Activated CD4-positive, alpha-beta T cell treated with anti-CD3 and anti-CD28 coated beads for 48 hours (primary cell): ENCODE measurements at places on chromosomes 16 and 17.

DNA sequence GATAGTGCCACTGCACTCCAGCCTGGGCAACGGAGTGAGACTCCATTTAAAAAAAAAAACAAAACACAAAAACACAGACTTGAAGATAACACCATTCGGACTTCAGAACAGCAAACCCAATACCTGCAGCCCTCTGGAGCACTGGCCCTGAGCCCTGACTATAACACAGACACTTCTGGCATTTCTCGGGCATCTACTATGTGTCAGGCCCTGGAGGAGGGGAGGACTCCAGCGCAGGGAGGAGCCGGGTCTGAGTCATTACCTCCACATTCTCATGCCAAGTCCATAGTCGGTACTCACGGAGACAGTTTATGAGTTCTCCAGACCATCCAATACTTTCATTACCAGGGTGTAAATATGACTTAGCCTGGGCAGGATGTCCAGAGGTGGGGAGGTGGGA, 48.8 kb downstream of the PITPNM3 start:
- DNase-seq: no peak

GRCh38 chr16:50603206-50604064, 55.2 kb downstream of the NKD1 start:
- no peak for DNase-seq

DNA sequence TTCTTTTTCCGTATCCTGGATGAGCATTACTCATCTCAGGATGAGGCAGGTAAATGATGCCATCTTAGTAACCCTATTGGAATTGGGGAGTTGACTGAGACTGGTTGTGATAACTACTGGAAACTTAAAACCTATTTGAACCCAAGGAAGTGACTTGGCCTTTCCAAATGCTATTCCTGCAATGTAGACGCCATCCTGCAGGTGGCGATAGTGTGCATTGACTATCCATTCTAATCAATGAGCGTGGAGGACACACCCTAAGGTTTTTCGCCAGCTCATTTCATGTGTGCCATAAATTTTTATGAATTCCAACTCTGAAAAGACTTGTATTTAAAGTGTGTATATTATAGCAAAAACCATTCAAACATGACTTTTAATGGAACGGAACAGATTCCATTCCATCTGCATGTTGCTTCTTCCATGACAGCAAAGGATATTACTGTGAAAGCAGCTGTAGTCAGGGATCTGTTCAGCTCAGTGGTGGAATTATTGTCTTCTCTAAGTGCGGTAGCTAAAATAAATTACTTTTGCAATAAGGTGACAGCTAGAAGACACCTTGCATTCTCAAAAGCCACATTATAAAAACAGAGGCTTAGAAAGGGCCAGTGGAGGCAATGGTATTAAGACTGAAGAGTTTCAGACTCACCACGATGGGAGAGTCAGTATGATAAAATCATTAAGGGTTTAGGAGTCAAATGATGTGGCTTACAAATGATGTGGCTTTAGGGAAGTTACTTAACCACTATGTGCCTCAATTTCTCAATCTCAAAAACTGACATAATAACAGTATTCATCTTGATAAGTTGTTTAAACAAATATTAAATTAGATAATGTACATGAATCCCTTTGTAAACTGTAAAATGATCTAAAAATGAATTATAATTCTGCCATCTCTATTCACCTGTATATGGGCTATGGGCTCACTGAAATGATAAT, 55.5 kb downstream of the SYT17 start:
- peak; percentile 76 for DNase-seq

GRCh38 chr17:42886283-42887176, 14.1 kb upstream of the G6PC1 start:
- DNase-seq: no peak

DNA sequence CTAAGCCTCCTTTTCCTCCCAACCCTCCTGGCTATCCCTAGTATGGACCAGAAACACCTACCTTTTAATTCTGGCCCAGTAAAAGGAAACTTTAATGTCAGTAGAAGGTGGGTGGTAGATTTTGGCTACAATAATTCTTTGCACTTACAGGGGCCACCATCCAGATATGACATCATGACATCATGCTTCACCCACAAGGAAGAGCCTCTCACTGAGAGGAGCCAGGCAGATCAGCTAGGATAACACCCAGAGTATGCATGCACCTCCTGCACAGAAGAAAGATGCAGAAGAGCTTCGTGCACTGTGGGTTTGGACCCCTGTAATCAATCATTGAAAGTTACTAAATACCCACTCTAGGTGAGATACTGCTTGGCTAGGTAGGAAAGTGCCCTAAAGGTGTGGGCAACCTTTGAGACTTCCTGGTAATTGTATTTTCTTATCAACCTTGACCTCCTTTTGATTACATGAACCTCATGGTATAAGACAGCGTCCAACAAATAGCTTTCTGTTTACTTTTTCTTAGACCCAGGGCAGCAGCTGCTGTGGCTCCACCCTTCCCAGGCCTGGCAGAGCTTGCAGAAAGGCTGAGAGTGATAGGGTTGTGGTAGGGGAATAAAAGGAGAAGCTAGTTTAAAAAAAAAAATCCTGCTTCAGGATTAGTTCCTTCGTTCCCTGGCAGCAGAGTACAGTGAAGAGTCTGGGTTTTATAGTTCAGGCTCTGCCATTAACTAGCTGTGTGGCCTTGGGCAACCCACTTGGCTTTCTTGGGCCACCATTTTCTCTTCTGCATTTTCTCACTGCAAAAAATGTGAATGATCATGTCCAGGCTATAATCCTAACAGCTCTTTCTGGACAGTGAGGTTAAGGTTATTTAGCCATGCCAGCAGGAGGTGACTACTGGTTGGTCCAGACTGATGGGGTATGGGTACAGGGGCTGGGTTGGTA, 6.2 kb downstream of the MAP3K14 start:
- no peak for DNase-seq

DNA sequence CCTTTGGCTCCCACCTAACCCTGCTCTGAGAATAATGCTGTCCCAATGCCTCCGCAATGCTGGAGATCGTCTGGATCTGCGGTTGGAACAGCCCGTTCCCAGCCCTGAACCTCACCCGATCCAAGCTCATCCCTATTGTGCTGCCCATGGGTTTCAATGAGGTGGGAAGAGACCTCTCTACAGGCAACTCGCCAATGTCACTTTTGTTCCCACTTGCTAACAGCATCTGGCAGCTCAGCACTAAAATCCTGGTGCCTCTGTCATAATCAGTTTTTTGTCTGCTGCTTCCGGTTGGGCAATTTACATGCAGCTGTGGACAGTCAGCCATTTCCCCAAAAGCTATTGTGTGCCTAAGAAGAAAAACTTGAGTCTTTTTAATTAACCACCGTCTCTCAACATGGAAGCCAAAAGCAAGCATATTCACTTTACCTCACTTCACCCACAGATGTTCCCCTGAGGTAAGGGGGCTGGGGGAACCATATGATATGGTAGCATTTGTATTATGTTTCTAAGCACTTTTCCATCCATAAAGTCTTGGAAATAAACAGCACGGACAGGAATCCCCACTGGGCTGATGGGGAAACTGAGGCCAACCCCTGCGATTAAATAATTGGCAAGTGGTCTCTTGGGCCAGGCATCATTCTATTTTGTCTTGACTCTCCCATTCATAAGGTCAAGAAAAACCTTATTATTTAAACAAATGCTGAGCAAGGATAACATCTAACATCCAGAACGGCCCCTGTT, 159.2 kb upstream of the CDH5 start:
- no peak for DNase-seq

DNA sequence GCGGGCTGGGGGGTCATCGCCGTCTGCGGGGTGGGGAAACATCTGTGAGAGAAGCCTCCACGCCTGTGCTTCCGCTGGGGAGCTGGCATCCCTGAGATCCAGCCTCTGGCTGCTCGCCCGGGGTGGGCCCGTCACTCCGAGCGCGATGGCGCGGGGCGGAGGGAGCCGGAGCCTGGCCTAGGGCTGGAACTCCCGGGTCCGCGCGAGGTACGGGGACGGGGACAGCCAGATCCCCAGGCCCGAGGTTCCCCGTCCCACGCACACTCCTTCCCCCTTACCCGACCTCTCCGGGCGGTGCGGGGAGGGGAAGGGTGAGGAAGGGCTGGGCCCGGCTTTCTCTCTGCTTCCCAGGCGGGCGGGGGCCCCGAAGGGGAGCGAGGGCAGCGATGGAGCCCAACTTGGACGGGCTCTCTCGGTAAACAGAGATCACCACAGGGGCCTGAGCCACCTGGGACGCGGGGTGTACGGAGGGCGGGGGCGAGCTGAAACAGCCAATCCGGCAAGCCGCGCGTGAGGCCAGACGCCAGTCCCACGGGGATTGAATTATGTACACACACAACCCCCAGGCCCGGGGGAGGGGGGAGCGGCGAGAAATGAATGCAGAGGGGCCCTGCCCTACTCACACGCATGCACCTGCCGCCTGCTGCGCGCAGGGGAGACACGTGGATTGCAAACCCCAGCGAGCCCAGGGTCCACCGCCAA, at the start of gene SLC16A11:
SLC16A11 (minus strand) TSS at position 596 of the 702 bp plus-strand sequence; CDS start at position 17, 579 bp downstream.
- DNase-seq: peak; percentile 53

DNA sequence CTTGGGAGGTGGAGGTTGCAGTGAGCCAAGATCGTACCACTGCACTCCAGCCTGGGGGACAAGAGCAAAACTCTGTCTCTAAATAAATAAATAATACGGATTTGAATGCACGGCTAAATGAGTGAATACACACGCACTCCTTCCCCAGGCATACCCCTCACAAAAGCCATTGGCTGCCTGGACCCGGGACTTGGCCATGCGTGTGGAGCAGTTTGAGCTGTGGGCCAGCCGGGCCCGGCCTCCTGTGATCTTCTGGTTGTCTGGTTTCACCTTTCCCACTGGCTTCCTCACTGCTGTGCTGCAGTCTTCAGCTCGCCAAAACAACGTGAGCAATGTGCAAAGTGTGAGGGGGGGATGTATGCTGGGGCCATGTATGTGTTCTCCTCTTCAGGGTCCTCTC, 1.6 kb upstream of the KDM6B start:
- no peak for DNase-seq

- DNase-seq: no peak
These were observed 17.8 kb downstream of the SCPEP1 start for GRCh38 chr17:56995766-56996165.

- no peak for DNase-seq
These were observed 589.1 kb upstream of the CDH8 start for GRCh38 chr16:62625326-62625725.

GRCh38 chr17:78806451-78806850, 24.4 kb upstream of the CYTH1 start:
- DNase-seq: peak; percentile 62

DNA sequence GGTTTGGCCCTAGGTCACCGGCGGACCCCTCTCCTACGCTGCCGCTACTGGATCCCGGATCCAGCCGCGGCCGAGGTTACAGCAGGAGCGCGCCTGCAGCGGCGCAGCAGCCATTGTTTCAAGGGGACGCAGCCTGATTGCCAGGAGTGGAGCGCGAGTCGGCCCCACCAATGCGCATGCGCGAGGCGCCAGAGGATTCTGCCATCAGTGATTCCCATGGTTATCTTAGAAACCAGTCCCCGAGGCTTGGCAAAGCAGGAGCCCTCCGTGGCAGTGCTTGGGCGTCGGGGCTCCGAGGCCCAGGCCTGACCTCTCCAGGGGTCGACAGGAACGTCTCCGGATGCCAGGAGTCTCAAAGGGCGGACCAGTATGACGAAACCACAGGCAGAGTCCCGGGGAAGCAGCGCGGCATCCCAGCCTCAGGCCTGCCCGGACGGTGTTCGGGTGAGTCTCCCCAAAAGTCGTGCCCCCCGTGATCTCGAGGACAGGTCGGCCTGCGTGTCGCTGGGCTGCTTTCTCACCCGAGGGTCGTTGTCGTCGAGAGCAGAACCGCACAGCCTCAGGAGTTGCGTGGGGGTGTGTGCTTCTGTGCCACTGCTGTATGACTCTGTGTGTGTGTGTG, 608.5 kb downstream of the KCNJ18 start:
- no peak for DNase-seq

GRCh38 chr17:73787076-73788059, 143.1 kb upstream of the SDK2 start:
- DNase-seq: no peak

DNA sequence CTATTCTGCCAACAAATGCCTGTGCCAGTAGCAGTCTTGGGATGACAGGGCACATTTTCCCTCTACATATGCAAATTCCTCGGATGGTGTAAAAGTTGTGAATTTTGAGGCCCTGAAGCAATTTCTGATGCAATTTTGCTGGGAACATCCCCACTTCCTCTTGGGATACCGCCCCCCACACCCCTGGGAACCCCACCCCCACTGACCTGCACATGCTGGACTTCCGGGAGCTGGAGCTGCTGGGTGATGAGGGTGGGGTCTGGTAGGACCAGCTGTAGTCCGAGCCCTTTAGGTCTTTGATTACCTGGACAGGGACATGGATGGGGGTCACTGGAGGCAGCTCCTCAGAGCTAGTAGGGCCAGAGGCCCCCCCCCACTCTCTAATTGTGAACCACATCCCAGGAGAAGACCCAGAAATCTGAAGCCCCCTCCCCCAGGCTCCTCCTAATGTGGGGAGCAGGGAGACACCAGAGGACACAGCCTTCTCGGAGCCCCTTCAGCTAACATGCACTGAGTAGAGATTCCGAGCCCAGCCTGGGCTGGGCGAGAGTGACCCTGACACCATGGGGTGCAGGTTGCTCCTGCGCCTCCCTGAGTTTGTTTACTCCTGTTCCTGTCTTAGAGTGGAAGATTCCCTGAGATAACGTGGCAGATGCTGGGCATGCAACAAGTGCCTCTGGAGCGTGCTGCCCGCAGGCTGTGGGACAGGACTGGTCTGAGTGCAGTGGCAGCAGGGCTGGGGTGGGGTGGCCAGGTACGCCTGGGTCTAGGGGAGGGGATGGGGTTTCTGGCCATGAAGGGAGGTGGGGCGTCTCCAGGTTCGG, 9.0 kb downstream of the MTSS2 start:
- DNase-seq: no peak

DNA sequence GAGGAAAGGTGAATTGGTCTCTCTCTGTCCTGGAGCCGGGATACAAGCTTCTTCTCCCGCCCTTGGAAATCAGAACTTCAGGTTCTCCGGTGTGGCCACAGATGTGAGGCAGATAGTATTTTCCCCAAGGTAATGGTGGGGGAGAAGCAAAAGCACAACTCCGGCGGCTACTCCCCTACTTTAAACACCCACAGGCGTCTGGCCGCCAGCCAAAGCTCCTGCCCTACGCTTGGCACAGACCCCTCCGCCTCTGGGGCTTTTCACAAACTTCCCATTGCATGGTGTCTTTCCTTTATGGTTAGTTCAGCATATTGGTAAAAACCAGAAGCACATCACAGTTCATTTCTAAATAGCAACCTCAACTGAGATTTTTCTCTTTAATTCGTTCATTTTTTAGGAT, 39.4 kb upstream of the B4GALNT2 start:
- no peak for DNase-seq

GRCh38 chr17:69188064-69188463, 40.6 kb downstream of the ABCA10 start:
- DNase-seq: no peak
